ENCODE measurements at places on chromosomes 11 and 22.

GRCh38 chr11:72860592-72860991 lies 46.4 kb downstream of the ATG16L2 start:
- DNase-seq = no peak

- DNase-seq = no peak
These were observed 106.3 kb downstream of the MPPED2 start for GRCh38 chr11:30479899-30480298.

- no peak for DNase-seq
These were observed 722.9 kb upstream of the RAG2 start for GRCh38 chr11:37320921-37321320.

- no peak for DNase-seq
These were observed 46.6 kb downstream of the GGTLC2 start for GRCh38 chr22:22691055-22691454.

DNA sequence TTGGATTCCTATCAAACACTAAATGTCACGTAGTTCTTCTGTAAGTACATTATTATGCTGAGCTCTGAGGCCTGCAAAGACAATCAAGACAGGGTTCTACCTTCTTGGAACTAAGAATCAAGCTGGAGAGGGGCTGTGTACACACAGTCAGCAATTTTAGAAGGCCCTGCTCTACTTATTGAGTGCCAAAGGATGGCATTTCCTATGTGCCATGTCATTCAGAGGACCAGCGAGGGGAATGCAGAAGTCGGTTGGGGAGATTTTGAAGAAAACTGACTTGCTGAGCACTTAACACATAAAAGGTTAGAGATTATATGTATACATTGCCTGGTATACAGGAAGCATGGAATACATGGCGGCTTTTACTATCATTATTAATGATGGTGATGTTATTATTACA lies 5.3 kb downstream of the SLC37A2 start:
- no peak for DNase-seq

DNA sequence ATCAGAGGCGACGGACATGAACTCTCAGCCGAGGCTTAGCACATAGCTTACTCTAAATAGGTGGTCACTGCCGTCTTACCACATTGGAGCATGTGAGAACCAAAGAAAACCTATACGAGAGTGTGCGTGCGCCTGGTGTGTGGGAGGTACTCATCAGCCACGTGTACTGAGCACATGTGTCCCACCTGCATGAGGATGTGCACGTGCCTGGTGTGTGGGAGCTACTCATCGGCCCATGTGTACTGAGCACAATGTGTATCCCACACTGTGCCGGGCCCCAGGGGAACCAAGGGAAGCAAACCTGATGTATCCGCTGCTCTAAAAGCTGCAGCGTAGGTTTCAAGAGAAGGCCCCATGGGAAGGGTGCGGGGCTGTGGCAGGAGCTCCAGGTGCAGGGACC lies 56.4 kb downstream of the ANO1 start:
- no peak for DNase-seq

- DNase-seq = no peak
These were observed 259.8 kb upstream of the ANO5 start for GRCh38 chr11:21933095-21933494.

DNA sequence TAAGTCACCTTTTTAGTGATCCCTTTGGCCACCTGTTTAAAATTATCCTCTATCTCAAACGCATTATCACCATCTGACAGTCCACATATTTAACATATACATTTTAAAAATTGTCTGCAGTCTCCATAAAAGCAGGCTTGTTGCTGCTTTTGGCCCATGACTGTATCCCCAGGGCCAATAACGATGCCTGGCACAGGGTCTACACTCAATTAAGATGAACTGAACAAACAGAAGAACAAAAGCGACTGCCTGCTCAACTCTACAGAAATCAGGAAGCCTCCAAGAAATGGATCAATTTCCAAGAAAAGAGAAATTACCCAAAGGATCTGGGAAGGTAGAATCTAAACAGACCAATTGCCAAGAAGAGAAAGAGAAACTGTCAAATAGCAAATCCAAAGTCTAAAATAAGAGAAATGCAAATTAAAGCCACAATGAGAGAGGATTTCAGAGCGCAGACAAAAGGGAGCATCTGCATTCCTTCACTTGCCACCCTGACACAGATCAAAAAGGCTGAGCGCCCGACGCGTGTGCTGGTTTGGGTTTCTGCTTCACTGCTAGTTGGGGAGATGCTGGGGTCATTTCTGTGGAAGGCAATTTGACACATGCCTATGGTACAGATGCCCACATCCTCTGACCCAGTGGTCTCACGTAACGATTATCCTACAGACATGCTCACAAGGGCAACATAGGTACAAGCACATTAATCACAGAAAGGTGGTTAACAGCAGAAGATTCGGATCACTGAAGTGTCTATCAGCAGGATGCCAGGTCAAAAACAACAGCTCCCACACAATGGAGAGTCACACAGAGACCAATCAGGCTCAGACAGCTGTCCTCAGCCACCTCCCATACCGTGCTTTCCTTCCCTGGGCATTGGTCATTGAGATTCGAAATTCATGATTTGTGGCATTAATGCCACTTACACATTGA lies 55.9 kb downstream of the SHISAL1 start:
- no peak for DNase-seq

DNA sequence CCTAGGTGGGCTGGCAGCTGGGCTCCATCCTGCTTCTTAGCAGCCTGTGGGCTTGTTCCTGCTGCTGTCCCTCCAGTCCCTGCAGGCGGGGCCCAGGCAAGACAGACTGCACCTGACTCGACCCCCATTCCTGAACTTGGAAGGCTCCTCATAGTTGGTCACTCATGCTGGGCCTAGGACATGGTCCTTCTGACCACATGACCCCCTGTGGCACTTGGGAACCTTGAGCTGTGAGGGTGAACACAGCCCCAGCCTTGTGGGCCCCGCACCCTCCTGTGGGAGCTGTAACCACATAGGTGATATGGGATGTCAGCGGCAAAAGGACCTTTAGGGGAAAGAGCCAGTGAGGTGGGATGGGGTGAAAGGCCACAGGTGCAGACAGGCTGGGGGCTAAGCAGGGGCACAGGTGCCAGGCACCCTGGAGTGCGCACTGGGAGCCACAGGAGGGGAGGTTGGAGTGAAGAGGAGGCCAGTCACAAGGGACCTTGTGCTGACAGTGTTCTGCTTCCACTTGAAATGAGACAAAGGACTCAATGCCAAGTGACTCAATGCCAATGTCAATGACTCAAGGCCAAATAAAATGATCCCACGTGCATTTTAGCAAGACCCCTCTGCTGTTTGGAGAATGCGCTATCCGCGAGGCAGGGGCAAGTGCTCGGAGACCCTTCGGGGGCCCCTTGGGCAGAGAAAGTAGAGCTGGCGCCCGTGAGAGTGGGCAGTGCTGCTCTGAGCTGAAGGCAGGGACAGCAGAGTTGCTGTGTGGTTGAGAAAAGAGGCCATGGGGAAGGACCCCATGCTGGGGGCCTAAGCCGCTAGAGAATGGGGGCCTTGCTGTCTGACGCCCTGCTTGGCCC lies 90.7 kb downstream of the MORC2 start:
- no peak for DNase-seq

DNA sequence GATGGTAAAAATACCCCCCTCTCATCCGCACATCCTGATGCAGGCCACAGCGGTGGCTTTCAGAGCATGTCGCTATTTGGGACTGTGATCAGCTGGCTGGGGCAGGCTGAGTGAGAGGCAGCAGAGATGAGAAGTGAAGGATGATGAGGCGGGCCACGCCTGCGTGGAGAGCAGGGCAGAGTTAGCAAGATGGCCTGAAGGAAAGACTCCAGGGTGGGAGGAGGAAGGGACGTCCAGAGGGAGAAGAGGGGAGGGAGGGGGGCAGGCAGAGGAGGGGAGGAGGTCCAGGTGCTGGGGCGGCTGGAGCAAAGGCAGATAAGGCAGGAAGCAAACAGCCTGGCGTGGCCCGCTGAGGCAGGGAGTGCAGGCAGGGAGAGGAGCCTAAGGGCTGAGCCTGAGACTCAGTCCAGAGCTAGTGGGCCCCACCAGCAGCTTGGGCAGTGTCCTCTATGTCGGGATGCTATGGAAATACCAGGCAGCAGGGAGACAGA lies 29.1 kb downstream of the LRFN4 start:
- no peak for DNase-seq

DNA sequence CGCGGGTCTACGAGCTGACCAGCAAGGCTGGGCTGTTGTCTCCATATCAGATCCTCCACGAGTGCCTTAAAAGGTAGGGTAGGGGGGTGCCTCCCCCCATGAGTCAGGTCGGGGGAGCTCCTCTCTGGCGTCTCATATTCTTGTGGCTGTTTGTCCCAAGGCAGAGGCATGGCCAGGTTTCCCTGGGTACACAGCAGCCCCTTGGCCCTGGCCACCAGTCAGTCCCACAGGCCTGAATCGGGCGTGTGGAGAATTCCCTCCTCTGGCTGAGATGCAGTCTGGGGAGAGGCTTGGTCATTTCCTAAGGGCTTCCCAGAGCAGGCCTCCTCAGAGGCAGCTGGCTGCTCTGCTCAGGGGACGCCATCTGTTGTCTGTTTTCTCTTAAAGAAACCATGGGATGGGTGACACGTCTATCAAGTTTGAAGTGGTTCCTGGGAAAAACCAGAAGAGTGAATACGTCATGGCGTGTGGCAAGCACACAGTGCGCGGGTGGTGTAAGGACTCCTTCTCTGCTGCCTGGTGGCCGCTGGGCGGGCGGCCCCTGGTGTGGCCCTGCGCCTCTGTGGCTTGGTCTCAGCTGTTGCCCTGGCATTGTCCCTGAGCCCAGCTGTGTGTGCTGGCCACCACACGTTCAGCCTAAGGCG lies 9.6 kb upstream of the RANBP1 start:
- DNase-seq = no peak

GRCh38 chr22:38729946-38730345 lies 24.2 kb downstream of the GTPBP1 start:
- no peak for DNase-seq

DNA sequence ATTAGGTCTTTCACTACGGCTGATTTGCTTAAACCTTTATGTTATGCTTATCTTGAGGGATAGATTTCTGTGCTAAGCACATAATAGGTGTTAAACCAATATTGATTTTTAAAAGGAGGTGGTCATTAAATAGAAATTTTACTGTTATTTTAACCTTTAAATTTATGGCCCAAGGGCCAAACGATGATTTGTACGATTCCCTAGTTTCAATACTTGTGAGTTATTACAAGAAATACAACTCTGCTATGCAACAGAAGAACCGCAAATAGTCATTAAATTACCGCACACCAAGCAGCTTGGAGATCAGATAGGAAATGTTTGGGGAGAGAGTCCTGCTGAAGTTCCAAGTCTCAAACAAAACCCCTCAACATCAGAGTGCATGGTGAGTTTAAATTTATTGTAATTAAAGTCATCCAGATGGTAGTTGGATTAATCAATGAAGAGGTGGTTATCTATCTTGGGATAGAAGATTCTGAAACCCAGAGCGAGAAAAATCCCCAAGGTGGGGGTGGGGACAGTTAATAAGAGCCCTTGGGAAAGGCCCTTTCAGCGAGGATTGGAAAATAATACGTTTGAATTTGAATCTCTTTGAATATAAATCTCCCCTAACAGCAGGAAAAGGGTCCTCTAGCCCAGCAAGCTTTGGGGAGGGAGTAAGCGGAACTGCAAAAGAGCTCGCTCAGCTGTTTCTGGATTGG lies 805 bp upstream of the QSER1 start:
- no peak for DNase-seq

- DNase-seq = no peak
These were observed 4.1 kb upstream of the PTDSS2 start for GRCh38 chr11:445765-446588.

DNA sequence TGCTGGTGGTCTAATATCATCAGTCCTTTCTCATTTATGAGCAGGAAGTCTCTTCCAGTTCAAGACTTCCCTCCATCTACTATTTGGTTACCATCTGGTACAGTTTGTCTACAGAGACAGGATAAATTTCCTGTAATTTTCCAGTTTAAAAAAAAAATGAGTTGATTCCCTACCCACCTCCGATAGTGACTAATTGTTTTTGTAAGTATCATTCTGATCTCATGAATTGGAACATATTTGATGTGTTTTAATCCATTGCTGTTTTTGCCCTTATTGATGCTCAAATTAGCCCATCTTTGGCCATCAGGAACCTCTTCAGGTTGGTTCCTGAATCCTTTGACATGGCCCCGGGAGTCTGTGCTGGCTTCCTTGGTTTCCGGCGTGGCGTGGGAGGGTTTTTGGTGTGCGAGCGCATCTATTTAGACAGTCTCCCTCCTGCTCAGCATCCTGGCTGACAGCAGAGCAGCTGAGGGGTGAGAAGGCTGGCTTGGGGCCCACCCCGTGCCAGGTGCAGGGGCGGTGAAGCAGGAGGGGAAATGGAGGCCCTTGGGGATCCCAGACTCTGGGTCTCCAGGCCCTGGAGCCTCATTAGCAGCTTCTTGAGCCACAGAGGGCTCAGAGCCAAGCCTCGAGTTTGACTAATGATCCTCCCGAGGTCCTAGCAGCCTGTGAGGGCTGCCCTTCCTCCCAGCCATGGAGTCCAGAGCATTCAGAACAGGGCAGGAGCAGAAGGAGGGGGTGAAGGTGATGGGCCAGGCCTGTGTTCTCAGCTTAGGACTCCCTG lies 6.8 kb downstream of the OMP start:
- no peak for DNase-seq

DNA sequence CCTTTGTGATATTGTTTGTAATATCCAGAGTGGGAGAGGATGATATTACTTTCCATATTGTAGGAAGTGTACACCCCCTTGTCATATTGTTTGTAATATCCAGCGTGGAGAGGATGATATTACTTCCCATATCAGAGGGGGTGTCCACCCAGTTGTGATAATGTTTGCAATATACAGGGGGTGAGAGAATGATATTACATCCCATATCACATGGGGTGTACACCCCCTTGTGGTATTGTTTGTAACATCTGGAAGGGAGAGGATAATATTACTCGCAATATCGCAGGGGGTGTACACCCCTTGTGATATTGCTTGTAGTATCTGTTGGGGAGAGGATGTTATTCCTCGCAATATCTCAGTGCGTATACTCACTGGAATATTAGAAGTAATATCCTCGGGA lies 61.5 kb downstream of the PRSS23 start:
- no peak for DNase-seq

- DNase-seq = no peak
These were observed 44.8 kb downstream of the LMO1 start for GRCh38 chr11:8218840-8219239.

GRCh38 chr22:38142606-38143005 lies 32.1 kb upstream of the BAIAP2L2 start:
- DNase-seq = no peak

DNA sequence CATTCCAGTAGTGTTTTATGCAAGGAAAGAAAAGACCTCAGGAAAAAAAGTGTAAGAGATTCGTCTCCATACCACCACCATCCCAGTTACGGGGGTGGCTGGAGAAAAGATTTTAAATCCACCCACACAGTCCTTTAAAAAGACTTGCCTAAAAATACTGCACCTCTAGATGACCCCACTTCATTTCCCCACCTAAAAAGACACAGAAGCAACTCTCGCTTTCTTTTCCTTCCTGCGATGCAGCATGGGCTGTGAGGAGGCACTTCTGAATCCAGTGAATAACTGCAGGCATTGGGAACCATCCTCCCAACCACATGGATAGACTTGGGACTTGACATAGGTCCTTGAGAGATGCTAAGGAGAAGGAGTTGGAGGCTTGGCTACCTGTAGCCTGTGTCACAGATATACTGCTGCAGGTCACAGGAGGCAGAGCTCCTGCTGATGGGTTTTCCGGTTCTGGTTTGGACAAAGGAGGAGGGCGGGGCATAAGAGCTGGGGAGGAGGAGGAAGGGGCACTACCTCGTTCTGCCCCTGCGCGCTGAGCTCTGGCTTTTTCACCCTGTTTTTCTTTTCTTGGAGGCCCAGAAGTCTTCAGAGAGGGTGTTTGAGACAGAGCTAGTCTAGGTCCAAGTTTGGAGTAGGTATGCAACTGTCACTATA lies 285.9 kb downstream of the NTM start:
- no peak for DNase-seq

All from stimulated activated CD8-positive, alpha-beta memory T cell treated with anti-CD3 and anti-CD28 coated beads, Interleukin-2, amount 100 ng/mL, for 1 hour (primary cell).